Endothelial cell of coronary artery (primary cell): ENCODE measurements at places on chromosomes 4 and X. TPM values are rescaled to one million over a fixed set of nuclear protein-coding genes. Genes with fewer than 3 reads are reported as not detected.

Gene ARHGAP36
- total RNA-seq, result 0.09 TPM in 1 of 2 replicates, not detected in the other

Gene SCFD2
- total RNA-seq, result 19.5 and 21.5 TPM in 2 replicates

Gene SLC35A2
- total RNA-seq, result 8.6 and 9.0 TPM in 2 replicates

Gene IL13RA1
- total RNA-seq, result 32.7 and 57.3 TPM in 2 replicates

Gene RAB9B
- total RNA-seq, result 0.28 and 0.54 TPM in 2 replicates

Gene SMIM43
- total RNA-seq, result 0.27 and 0.38 TPM in 2 replicates

Gene SAGE1
- not detected in 2 replicates for total RNA-seq

Gene CCKAR
- total RNA-seq, result not detected in 2 replicates

Gene FHL1
- total RNA-seq, result 41.4 and 121 TPM in 2 replicates

Gene CCDC158
- under 0.01 TPM in 1 of 2 replicates, not detected in the other for total RNA-seq

Gene G6PD
- 34.5 and 66.3 TPM in 2 replicates for total RNA-seq

Gene DMP1
- not detected in 2 replicates for total RNA-seq

Gene TNMD
- total RNA-seq, result not detected in 2 replicates

Gene MCUB
- 30.5 and 33.3 TPM in 2 replicates for total RNA-seq

Gene FOXR2
- total RNA-seq, result not detected in 2 replicates

Gene DIPK2B
- total RNA-seq, result 8.0 and 9.1 TPM in 2 replicates

Gene TKTL2
- total RNA-seq, result not detected in 2 replicates

Gene WDFY3
- 72.4 and 89.6 TPM in 2 replicates for total RNA-seq

Gene F9
- not detected in 2 replicates for total RNA-seq

Gene TMPRSS11D
- not detected in 2 replicates for total RNA-seq

Gene SYP
- total RNA-seq, result 0.09 and 0.28 TPM in 2 replicates

Gene PQBP1
- 88.2 and 121 TPM in 2 replicates for total RNA-seq

Gene GPR173
- total RNA-seq, result 2.0 and 4.0 TPM in 2 replicates

Gene IGSF1
- total RNA-seq, result under 0.01 and 0.09 TPM in 2 replicates

Gene PDE5A
- total RNA-seq, result 2.6 and 11.1 TPM in 2 replicates

Gene ESX1
- total RNA-seq, result not detected in 2 replicates

Gene ENPEP
- under 0.01 TPM in 1 of 2 replicates, not detected in the other for total RNA-seq

Gene CYP2U1
- 5.0 and 5.2 TPM in 2 replicates for total RNA-seq

Gene DDIT4L
- 1.4 and 5.4 TPM in 2 replicates for total RNA-seq

Gene SPANXB1
- total RNA-seq, result not detected in 2 replicates
